ENCODE measurements at places on chromosomes 7 and 10.

- no peak for DNase-seq
These were observed 18.2 kb downstream of the COL17A1 start for GRCh38 chr10:104067525-104067924.

GRCh38 chr7:80848841-80849240 lies 70.0 kb downstream of the SEMA3C start:
- no peak for DNase-seq

DNA sequence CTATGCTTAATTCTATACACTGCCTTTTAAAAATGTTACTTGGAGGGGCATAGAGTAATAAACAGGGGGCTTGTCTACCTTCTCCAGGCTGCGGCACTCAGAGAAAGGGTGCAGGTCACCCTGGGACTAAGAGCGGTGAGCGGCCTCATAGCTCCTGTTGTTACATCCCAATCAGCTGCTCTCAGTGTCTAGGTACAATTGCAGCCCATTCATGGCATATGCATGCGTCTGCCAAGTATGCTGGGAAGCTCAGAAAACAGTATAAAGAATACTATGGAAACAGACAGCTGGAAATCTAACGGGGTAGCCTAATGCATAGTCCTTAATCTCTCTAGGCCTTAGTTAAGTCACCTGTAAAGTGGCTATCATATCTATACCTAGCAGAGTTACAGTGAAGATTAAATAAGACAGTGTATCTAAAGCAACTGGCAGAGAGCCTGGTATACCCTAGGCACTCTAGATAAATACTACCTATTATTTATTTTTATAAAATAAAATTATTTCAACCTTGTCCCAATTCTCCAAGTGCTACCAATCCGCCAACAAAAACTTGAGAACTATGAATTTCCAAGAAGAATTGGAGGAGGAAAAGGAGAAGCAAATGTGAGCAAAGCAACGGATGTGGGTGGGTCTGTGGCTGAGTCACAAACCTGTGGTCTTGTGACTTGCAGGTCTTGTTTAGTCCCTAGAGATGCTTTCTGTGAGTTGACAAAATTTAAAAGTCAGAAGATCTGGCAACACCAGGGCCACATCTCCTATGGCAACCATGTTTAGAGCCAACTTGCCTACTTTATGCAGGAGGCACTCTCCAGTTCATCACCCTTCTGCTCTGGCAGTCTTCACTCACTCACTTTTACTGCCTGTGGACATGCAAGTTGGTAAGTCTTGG lies 183.0 kb downstream of the RAPGEF5 start:
- DNase-seq = peak; percentile 77

- peak; percentile 93 for DNase-seq
These were observed 4.5 kb downstream of the KAZALD1 start for GRCh38 chr10:101066146-101066895.

DNA sequence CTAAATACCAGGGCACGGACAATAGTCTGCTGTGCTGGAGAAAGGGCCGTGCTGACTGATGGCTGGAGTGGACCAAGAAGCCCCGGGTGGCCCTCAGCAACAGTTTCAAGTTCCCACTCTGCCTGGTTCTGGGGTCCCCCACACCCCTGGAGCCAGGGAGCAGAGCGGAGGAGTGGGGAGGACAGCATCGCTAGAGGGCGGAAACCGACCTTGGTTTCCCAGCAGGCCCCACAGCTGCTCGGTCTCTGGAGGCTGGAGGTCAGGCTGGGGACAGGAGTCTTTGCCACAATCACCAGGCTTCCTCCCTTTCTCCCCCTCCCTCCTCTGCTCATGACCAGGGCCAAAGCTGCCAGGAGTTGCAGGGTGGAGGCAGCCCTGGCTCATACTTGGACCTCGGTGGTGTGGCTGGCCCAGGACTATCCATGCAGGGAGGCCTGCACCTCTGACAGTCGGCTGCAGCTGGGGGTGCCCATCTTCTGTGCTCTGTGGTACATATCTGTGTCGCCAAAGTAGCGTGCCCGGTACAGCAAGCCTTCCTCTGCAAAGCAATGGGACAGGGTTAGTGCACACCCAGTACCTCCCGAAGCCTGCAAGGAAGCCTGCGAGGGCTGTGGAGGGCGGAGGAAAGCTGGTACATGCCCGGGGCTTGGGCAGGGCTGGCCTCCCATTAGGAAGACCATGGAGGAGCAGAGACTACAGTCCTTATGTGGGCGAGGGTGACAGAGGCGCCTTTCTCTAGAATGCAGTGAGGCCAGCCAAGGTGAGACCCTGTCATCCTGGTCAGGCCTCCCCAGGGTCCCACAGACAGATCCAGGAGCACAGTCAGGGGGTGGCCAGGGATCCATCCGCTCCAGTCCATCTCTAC lies 19.1 kb downstream of the DNAJB12 start:
- peak; percentile 59 for DNase-seq

DNA sequence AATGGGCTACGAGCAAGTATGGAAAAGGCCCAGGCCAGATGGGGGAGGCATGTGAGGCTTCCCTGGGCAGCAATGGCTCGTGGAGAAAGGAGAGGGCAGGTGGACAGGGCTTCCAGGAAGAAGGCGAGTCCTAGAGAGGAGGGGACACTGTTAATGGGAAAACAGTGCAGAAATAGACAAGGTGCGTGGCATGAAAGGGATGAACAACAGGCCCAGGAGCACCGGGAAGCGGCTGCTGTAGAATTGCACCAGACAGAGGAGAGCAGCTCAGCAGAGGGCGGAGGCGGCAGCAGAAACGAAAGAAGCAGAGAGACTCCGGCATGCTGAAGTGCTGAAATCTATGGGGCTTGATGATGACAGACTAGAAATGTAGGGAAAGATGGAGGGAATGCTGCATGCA lies 102.1 kb downstream of the PIP4K2A start:
- no peak for DNase-seq

DNA sequence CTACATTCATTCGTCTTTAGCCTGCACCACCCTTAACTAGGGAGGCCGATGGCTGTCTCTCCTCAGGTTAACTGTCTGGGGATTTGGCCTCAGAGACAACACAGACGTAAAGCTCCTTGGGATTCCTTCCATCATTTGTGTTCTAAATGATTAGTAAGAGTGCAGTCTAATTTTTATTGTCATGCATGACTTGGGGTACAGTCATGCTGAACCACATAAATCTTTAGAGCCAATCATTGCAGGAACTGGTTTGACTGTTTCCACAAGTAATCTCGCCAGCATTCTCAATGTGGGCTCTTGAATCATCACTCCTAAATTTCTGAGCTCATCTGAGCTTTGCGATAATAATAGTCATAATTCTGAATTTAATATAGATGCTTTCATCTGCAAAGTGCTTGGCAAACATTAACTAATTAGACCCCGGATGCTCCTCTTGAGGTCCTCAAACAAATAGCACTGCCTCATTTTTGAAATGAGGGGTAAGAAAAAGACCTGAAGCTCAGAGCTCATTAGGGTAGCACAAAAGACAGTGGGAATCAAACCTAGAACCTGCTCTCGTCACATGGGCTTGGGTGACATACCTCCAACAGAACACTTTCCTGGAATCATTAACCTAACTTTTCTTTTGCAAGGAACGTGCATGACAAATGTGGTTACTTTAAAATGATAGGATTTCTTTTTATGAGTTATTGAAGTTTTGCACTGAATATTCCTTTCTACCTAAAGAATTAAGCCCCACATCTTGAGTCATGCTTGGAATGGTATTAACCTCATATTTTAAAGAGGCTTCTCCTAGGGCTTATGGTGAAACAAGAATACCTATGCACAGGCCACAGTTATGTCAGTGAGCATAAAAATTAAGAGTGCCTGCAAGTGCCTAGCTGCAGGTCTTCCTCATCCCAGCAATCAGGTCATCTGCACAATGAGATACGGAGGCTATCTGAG lies 118.9 kb upstream of the NRP1 start:
- DNase-seq = no peak

GRCh38 chr10:132291826-132292225 lies 15.9 kb downstream of the STK32C start:
- no peak for DNase-seq

DNA sequence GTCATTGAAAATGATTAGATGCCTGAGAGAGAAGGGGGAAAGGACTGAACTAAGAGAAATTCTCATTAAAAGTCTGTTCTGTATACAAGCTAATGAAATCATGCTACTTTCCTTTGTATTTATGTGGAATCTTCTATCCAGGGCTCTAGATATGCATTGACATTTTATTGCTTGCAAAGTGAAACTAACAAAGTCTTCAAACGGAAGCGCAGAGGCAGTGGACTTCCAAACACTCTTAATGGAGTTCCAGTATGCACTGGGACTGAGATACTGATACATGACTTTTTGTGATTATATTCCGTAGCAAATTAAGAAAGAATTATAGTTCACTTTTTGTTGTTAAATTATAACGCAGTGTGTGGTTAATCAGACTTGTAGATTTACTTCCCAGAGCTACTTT lies 166.8 kb upstream of the TBX20 start:
- no peak for DNase-seq

DNA sequence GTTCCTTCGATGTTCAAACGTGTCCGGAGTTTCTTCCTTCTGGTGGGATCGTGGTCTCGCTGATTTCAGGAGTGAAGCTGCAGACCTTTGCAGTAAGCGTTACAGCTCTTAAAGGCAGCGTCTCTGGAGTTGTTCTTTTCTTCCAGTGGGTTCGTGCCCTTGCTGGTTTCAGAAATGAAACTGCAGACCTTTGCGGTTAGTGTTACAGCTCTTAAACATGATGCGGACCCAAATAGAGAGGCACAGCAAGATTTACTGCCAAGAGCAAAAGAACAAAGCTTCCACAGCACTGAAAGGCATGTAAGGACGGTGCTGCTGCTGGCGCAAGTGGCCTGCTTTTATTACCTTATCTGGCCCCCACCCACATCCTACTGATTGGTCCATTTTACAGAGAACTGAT lies 931.4 kb downstream of the IPMK start:
- DNase-seq = no peak

GRCh38 chr7:16069998-16070397 lies 351.3 kb downstream of the CRPPA start:
- no peak for DNase-seq

- peak; percentile 40 for DNase-seq
These were observed 1.8 kb downstream of the STARD3NL start for GRCh38 chr7:38179776-38180226.

DNA sequence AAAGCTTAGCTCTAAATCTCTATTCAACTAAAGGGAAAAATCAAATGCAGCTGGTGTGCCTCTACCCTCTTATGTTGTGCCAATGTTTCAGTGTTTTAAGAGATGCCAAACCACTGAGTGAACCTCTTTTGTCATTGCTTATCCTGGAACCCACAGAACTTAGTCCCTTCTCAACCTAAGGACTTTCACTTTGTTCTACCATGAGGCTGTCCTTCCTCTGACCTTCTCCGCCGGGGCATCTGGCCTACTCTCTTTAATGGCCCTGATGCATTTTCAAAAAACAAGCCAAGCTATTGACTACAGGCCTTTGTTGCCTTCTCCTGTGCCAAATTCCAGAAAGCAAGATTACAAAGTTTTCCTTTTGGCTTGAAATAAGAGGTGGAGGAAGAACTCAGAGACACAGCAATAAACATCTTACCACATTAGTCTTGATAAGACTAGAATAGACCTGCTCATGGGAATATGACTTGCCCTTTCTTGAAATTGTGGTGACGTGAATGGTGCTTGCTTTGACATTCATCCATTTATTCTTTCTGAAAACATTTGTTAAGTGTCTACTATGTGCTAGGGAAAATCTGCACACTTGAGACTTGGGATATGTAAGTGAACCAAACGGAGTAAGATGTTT lies 253.2 kb upstream of the SMIM30 start:
- no peak for DNase-seq

- DNase-seq = no peak
These were observed 69.7 kb upstream of the EGR2 start for GRCh38 chr10:62885684-62886461.

- DNase-seq = no peak
These were observed 86.4 kb downstream of the CDK6 start for GRCh38 chr7:92749832-92750446.
